HepG2 (cell line): ENCODE measurements at places on chromosomes 2 and 18. TPM values are rescaled to one million over a fixed set of nuclear protein-coding genes. Genes with fewer than 3 reads are reported as not detected.

The SNTG2 gene
- polyA plus RNA-seq, result not detected in 2 replicates

The COL5A2 gene
- polyA plus RNA-seq, result 0.83 and 0.90 TPM in 2 replicates

- DNase-seq, result no peak
Observed at GRCh38 chr2:236980961-236981360, 104.7 kb upstream of the COPS8 start.

DNA sequence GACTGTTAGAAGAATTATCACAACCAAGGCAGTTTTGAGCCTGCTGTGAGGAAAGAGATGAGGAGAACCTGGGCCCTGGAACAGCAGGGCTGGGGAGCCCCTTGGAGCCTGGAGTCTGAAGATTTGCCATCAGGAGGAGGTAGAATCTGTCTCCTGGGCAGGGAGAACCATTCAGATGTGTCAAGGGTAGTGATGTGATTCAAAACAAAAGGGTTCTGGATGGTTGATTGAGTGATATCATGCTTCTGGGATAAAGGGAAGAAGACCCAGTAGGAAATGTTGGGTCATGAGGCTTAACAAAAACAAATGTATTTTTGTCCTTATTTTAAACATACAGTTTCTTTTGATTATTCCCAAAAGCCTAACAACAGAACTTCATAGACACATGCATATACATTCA lies 28.6 kb downstream of the RNF144A start:
- no peak for DNase-seq

- peak; percentile 65 for DNase-seq
Observed at GRCh38 chr18:23283916-23284430, 148.7 kb downstream of the CABLES1 start.

DNA sequence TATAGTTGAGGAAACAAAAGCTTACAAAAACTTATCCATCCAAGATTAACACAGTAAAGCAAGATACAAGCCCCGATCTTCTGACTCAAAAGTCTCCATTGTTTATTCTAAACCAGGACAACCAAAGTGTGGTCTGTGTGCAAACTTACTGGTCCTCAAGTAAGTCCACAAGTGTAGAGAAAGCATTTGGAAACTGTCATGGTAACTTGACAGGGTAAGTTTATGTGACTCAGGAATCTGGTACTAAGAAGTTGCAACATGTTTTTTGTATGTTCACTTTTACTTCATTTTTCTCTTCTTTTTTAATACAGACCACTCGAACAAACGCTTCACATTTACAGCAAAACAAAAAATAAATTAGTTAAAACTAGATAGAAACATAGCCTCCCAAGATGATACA lies 9.4 kb downstream of the MBD2 start:
- DNase-seq, result no peak

DNA sequence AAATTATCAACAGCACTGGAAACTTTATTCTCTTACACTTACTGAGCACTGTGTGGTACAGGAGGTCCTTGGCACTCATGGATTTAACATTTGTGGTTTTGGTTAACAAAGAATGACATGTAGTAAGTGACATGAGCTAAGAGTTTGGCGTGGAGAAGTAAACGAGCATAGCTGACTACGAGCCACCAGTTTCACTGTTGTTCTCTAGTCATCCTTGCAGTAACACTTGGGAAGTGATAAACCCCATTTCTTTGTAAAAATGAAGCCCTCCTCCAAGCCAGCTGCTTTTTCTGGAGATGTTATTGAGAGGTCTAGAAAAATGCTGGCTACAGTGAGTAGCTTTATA lies 32.7 kb downstream of the QPCT start:
- DNase-seq, result no peak

DNA sequence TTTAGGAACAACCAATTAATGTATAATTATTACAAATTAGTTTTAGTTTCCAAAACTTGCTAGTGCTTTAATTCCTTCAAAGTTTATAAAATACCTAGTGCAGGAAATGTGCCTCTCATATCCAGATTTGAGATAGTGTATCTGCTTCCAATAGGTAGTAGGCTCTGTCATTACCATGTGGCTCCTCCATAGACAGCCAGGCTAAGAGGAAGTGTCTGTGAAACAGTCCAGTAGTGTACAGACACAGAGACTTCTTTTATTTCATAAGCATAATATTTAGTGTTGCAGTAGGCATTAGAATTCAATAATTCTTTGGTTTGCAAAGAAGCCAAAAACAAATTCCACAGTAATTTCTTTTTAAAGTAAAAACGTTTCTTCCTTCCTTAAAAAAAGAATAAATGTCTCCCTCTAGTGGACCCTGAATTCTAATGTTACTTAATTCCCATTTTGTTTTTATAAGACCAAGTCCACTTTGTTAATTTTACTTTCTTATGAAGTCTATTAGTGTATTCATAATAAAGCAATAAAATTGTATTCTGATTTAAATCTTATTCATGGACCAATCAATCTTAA lies 101.2 kb downstream of the NEB start:
- peak; percentile 31 for DNase-seq

DNA sequence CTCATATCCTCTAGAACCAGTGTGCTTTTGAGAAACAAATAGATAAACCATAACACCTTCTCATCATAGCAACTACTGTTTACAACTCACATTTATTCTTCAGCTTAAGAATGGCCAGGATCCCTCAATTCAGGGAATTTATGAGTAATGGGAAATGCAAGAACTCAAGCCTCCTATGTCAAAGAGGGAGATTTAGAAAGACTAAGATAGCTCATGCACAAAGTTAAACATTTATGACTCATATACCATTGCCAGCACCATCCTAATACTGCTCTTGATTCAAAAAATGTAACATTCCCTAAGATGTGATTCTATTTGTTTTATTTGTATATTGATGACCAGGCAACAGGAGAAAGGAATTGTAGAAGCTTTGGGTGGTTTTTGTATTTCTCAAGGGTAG lies 172.8 kb downstream of the CYP26B1 start:
- no peak for DNase-seq

DNA sequence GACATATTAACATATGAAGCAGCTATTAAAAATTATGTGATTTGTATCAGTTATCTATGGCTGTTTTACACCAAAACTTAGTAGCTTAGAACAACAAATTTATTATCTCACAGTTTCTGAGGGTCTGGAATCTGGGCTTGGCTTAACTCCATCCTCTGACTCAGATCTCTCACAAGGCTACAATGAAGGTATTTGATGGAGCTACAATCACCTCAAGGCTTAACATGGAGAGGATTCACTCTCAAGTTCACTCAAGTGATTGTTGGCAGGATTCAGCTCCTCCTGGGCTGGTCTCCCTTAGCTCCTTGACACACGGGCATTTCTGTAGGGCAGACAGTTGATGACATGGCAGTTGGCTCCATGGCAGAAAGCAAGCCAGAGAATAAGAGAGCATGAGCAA lies 133.0 kb upstream of the SLC14A2 start:
- DNase-seq, result no peak

DNA sequence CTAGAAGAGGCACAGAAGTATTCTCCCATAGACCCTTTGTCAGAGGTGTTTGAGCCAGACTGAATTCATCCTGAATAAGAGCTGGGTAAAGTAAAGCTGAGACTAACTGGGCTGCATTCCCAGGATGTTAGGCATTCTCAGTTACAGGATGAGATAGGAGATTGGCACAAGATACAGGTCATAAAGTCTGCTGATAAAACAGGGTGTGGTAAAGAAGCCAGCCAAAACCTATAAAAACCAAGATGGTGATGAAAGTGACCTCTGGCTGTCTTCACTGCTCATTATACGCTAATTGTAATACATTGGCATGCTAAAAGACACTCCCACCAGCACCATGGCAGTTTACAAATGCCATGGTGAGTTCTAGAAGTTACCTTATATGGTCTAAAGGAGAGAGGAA lies 364.9 kb upstream of the TMEFF2 start:
- no peak for DNase-seq

DNA sequence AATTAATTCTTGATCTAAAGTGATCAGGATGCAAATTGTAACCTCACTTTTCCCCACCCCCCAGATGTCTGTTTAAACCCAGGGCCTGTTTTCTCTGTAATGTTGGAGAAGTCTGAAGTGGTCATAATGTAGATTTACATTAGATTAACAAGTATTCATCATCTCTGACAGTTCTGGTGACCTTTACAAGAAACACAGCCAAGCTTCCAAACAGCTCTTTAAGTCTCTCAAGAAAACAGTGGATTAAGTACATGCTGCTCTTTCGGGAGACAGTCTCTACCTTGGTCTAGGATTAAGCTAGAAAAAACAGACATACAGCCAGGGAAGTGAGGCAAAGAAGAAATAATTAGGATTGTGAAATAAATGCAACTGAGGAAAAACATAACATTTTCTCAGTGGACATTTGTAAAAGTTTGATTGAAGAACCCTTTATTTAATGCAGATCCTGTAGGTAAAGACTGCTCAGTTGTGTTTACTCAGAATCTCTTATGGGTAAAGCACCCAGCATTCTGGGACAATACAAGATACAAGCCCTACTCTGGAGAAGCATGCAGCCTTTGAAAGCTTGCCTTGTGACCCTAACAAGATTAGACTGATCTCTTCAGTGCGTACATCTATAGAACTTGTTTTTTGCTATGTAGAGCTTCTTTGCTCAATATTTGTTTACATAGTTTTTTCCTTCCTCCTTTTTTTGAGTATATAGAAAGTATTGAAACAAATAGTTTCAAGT lies 203.9 kb downstream of the PHLPP1 start:
- no peak for DNase-seq
